ENCODE measurements at places on chromosomes 11 and 22.
A peak's percentile ranks its signal among the peaks of the same experiment; 100 is the strongest.

DNA sequence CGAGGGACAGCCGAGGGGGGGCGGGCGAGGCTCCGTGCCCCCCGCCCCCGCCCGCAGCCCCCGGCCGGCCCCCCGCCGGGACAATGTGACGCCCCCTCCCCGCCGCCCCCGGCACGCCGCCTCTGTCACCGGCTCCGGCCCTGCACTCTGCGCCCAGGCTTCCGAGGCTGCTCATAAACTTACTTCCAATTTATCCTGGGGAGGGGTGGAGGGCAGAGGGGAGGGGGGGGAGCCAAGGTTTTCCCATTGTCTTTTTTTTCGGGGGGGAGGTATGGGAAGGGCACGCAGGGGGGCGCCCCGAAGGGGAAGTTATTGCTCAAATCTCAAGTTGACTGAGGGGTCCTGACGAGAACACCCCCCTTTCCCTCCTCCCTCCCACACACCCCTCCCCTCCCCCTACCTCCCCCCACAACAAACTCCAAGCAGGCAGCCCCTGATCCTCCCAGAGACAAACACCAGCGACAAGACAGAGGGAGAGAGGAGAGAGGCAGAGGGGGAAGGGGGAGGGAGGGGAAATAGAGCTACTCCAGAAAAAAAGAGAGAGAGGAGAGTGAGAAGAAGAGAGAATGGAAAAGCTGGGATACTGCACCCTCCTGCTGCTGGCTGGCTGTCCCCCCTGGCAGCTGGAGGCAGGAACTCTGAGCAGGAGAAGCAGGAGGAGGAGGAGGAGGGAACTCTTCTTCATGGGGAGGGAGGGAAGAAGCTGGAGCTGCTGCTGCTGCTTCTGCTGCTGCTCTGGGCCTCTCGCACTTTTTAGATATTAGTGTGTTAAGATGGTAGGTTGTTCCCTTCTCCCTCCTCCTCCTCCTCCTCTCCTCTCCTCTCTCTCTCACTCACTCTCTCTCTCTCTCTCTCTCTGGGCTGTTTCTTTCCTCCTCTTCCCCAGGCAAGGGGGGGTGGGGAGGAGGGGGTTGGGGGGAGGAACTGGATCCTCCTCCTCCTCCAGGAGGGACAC is 631 bp downstream of the PHF21A start:
- peak overlapping the region; percentile 78 for H3K4me3 ChIP-seq
- peaks cover 40% of the 10 kb centered on the region for H3K4me1 ChIP-seq
- peak; percentile 51 for DNase-seq
- H3K36me3 ChIP-seq = no peaks in the 10 kb centered on the region
- H3K27me3 ChIP-seq = no peaks in the 10 kb centered on the region

DNA sequence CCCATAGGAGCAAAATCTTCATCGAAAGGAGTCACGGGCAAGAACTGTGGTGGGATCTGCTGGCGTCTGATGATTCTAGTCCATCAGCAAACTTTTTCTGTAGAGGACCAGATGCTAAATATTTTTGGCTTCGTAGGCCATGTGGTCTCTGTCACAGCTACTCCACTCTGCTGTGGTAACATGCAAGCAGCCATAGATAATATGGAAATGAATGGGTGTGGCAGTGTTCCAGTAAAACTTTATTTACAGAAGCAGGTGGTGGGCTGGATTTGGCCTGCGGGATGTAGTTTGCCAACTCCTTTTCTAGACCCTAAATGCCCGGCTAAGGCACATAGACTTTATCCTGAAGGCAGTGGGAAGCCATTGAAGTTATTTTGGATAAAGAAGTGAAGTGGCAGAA is 32.9 kb downstream of the BMAL1 start:
- DNase-seq = no peak
- H3K4me3 ChIP-seq = no peak overlapping the region
- peaks cover 4% of the 10 kb centered on the region for H3K36me3 ChIP-seq
- no peaks in the 10 kb centered on the region for H3K27me3 ChIP-seq
- H3K4me1 ChIP-seq = peaks cover 85% of the 10 kb centered on the region

DNA sequence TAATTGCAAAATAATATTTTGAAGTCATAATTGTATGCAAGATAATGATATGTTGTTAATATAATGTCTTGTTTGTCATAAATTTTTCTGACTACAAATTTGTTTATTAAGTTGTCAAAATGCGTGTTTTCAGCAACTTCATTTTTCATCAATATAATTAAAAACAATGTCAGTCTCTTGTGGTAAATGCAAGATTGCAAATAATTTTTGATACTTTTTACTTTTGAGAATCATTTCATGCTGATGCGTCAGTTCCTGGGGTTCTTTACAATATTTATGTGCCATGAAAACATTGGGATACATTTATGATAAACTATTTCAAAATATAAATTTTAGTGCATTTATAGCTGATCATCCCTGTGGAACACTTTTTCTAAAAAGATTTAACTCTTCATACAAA is 1504.8 kb downstream of the BRD1 start:
- H3K27me3 ChIP-seq = no peaks in the 10 kb centered on the region
- no peaks in the 10 kb centered on the region for H3K4me1 ChIP-seq
- DNase-seq = no peak
- no peaks in the 10 kb centered on the region for H3K36me3 ChIP-seq

DNA sequence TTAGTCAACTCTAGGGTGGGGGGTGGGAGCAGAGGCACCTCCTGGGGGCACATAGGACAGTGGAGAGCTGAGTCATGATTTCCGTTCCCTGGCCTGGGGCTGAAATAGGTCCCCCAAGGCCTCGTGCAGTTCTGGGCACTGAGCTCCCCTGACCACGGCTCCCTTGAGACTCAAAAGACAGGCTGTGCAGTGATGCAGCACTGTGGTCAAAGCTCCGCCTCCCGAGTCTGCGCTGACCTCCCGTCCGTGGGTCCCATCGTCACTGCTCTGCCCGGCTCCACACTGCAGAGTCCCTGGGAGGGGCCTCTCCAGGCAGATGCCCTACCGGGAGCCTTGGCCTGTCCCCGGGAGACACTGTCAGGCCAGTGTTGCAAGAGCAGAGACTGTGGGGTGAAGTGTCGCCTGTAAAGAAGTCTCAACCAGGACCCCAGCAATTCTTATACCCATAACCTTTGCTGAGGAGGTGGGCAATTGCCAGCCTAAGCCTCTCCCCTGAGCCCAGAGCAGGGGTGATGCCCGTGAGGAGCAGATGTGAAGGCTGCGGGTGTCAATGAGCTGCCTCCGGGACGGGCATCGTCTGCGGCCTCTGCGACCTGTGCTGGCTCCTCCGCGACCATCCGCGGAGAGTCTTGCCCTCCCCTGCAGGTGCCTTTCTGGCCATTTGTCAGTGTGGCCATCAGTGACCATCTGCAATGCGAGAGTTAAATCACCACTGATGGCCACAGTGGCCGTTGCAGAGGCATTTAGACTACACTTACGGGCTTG is 877.3 kb downstream of the BRD1 start:
- H3K4me3 ChIP-seq = no peak overlapping the region
- no peaks in the 10 kb centered on the region for H3K36me3 ChIP-seq
- no peaks in the 10 kb centered on the region for H3K4me1 ChIP-seq

DNA sequence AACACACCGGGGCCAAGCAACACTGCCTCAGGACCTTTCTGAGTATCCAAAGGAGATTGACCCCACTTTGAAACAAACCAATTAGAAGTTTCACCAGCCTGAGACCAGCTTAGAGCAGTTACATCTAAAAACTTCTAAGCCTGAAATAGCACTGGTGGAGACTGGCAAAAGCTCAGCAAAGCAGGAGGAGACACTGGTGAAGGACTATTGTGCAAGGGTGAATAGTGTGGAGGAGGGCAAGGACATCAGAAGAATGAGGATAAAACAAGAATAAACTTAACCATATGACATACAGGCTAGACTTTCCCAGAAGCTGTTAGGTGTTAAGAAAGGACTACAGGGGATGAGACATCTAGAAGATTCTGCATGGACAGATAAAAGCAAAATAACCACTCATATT is 152.4 kb downstream of the FCHSD2 start:
- no peak overlapping the region for H3K4me3 ChIP-seq
- no peaks in the 10 kb centered on the region for H3K27me3 ChIP-seq
- DNase-seq = no peak
- peaks cover 12% of the 10 kb centered on the region for H3K36me3 ChIP-seq
- no peak overlapping the region for H3K27ac ChIP-seq

GRCh38 chr11:76524919-76525318 is 80.1 kb downstream of the EMSY start:
- no peak for DNase-seq
- H3K4me1 ChIP-seq = no peaks in the 10 kb centered on the region
- H3K27ac ChIP-seq = no peak overlapping the region
- no peaks in the 10 kb centered on the region for H3K27me3 ChIP-seq
- no peaks in the 10 kb centered on the region for H3K36me3 ChIP-seq
